Activated naive CD4-positive, alpha-beta T cell treated with anti-CD3 and anti-CD28 coated beads, Interleukin-2, amount 50 U/mL, for 16 hours (primary cell): ENCODE measurements at places on chromosomes 2 and 18.

DNA sequence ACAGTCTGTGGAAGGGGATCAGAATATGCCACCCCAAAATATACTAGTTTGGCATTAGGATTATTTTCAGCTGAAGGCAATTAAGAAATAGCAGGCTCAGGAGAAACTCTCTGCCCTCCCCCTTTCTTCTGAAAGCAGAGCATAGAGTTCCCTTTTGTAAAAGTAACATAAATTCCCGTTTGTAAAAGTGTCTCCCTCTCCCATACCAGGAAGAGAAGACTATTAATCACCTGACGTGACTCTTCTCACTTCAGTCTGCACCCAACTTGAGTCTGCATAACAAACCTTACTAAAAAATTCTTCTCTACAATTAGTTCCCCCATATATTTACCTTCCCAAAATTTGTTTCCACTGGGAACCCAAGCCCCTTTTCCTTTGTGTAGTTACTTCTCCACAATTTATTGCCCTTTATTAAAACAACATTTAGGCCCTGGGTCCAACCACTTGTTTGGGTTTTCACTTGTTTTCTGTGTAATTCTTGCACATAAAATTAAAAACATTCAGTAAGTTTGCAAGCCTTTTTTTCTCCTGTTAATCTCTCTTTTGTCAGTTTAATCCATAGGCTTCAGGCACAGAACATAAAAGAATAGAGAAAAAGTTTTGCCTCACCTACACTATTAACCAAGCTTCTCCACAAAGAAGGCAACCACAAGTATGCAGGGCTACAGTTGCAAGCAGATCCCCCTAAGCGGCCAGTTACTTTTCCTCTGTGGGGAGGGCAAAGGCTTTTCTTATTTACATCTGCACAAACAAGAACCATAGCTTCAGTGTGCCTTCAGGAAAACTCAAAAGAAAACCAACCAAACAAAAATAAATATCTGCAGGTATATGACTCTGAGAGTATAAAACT, 107.6 kb upstream of the MSH2 start:
- no peak for DNase-seq

DNA sequence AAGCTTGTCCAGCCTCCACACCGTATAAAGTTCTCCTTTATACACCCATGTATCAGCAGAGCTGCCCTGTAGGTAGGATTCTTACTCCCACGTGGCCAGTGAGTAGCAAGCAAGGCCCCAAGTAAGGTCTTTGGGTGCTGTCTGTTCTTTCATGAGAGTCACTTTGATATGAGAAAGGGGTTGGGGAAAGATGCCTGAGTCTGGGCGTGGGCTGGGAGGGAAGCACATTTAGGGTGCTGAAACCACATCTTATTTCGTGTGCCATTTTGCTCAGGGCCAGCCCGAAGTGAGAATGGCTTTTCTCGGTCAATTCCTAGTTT, 436 bp upstream of the ITPRIPL1 start:
- DNase-seq, result peak; percentile 29

GRCh38 chr2:215787565-215788178, 225.7 kb downstream of the MREG start:
- DNase-seq, result no peak

DNA sequence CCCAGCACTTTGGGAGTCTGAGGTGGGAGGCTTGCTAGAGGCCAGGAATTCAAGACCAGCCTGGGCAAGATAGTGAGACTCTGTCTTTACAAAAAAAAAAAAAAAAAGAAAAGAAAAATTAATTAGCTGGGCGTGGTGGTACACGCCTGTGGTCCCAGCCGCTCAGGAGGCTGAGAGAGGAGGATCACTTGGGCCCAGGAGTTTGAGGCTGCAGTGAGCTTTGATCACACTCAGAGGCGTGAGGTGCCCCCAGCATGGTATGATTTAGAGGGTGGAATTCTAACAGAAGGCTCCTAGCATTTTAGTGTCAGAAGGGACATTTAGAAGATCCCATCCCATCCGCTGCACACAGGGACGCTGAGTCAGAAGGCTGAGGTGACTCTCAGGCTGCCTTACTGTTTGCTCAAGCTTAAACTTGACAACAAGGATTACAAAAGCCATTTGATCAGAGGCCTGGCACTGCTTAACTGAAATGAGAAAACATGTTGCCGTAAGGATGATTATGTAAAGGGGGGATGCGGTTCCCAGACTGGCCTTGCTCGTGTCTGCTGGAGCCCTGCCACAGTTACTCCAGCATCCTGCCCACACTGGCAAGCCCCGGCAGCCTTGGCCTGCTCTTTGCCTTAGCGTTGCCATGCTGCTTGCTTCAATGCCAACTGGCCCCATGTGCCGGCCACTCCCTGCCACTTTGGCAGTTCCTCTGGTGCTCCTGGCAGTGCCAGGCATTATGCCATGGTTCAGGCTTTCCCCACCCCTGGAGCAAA, 45.6 kb upstream of the SLC1A4 start:
- DNase-seq, result no peak

DNA sequence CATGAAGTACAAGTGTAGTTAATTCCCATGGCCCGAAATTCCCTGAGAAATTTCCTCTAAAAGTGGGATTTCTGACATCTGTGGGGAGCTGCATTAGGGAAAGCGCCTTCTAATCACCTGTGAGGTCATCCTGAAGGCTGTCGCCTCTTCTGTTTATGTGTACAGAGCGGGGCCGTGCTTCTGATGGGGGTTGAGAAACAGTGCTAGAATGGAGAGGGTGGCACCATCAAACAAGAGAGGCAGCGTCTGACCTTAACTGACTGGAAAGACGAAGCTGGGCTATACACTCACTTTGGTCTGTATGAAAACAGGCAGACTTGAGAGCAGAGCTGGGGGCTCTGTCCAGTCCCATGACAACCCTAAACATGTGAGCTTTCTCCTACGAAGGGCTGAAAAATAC, 44.2 kb upstream of the DNMT3A start:
- DNase-seq, result no peak

GRCh38 chr2:11008773-11009172, 97.0 kb downstream of the KCNF1 start:
- DNase-seq, result no peak

GRCh38 chr2:27638709-27639108, 9.9 kb downstream of the GPN1 start:
- no peak for DNase-seq

DNA sequence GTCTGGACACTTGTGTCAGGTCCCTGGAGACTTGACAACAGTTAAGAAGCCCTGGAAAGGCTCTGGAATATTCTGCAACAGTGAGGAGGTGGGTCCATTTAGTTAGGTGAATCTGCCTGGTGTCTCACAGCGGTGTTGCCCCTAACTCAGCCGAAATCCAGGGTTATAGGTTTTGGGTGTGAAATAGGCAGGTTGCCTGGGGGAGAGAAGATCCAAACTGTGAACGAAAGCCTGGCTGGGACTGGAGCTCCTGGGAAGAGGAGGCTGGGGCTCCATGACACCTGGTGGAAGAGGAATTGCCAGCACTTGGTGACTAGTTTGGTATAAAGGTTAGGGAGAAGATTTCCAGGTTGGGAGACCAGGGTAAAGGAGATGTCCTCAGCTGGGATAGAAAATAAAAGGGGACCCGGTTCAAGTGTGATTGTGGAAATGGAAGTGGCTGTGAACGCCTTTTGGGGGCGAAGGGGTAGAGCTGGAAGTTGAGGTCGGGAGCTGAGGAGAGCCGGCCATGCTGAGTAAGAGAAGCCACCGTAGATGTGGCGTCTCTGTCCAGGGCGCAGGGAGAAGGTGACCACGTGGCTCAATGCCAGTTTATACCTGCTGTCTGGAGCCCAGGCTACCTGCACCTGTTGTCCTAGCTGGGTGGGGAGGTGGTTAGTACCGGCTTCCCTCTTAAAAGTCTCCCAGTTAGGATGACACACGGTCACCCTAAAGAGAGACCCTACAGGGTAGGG, 3.0 kb upstream of the GAREM2 start:
- no peak for DNase-seq
